ENCODE measurements at places on chromosomes 4 and X. TPM values are rescaled to one million over a fixed set of nuclear protein-coding genes. Genes with fewer than 3 reads are reported as not detected.

DNA sequence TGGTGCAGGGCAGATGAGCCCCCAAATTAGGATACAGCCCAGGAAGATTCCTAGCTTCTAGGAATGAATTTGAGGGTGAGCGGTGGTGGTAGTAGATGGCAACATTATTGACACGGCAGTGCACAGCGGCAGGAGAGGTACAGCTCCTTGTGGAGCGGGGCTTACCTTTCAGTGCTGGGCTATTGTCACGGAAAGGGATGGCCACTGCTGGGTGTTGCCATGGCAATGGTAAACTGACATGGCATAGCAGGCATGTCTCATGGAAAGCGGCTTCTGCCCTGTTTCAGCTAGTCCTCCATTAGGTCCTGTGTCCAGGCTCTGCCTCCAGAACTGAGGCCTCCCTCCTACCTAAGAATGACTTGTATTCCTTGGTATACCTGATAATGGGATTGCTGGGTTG lies 81.8 kb upstream of the WDR1 start:
- no peak for DNase-seq

DNA sequence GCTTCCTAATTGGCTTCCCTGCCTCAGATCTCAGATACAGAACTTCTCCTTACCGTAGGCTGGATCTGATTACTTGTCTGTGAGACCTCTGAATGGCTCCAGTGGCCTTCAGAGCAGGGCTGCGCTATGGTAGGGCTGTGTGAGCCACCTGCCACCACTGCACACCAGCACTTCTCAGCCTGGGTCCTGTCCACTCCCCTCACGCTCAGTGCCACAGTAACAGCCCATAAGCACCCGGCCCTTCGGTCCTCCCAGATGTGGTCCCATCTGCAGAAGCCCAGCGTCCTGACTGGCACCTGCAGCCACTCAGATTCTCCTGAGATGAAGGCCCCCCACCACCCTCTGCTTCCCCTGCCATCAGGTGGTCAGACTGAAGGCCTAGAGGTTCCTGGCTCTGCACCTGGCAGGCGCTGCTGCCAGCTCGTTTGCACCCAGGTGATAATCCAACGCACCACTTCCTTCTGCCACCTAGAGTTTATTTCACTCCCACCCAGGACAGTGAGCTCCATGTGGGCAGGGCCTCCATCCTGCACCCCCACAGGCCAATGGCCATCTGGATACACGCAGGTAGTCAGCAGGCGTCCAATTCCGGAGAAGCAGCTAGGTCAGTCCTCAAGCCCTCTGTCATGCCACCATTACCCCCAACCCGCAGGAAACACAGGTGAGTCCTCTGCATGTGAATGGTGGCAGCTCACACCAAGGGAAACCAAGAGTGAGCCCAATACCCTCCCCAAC lies 5.4 kb downstream of the WDR1 start:
- DNase-seq = no peak

GRCh38 chr4:101232074-101232776 lies 115.1 kb downstream of the PPP3CA start:
- no peak for DNase-seq

- DNase-seq = no peak
These were observed 64.5 kb downstream of the PDE5A start for GRCh38 chr4:119564106-119564505.

- DNase-seq = no peak
These were observed 47.0 kb upstream of the GPC3 start for GRCh38 chrX:134032441-134032840.

DNA sequence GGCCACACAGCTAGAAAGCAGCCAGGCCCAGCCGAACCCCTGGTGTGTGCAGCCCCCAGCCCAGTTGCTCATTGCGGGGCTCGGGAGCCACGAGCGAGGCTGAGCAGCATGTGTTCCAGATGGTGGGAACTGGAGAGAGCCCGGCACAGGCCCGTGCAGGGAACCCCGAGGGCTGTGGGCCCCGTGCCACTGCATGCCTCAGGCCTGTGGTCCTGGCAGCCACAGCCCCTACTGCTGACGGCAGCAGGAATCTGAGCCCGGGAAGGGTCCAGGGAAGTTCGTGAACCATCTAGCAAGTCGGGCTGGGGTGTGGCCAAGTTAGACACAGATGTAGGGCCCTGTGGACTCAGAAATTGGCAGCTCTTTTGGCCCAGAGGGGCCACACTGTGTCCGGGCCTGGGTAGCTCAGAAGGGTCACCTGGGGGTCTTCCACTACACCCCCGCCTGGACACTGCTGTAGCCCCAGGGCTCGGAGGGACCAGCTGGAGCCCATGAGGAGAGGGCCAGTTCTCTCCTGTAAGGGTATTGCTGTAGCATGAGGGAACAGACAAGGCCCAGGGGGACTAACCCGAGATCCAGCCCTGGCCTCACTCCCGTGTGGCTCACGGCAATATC lies 12.1 kb downstream of the HTRA3 start:
- DNase-seq = no peak

ERCC6L gene
- 17.3 TPM for total RNA-seq

HTR2C gene
- not detected for total RNA-seq

MAGEC1 gene
- total RNA-seq = not detected
